ENCODE measurements at places on chromosomes 1 and 21.
A peak's percentile ranks its signal among the peaks of the same experiment; 100 is the strongest.

GRCh38 chr1:19086176-19086875, 123.7 kb downstream of the UBR4 start:
- DNase-seq = no peak

GRCh38 chr1:54259546-54260140, 59.7 kb downstream of the MRPL37 start:
- no peak for DNase-seq

DNA sequence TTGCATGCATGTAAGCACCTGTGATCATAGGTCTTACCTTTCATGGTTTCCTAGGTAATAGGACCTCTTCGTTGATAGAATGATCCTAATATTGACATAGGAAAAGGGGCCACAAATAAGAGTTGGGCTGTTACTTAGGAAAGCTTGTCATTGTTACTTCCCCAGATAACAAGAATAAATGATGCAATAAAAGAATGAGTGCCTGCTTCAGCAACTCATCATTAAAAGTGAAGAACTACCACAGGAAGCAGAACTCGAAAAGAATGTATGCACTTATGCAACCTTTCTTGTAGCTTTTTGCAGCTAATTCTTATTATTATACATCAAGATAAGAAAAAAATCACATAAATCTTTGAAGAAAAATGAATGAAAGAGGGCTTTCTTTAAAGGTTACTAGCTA, 548.6 kb downstream of the LTN1 start:
- no peak for DNase-seq

- no peak for DNase-seq
Measured at GRCh38 chr1:178682886-178683285, 42.2 kb upstream of the RALGPS2 start.

- no peak for DNase-seq
Measured at GRCh38 chr21:39474611-39475010, 22.8 kb downstream of the SH3BGR start.

DNA sequence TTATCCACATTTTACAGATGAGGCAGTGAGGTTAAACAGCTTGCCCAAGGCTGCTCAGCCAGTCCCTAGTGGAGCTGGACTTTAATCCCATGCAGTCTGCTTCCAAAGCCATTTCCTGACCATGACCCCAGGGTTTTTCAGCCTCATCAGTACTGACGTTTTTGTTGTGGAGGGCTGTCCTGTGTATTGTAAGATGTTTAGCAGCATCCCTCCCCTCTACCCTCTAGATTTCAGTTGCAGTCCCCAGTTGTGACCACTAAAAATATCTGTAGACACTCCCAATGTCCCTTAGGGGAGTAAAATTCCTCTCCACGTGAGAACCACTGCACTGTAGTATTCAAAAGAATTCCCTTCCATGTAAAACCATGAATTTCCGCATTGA, 30.2 kb upstream of the C1orf105 start:
- no peak for DNase-seq

GRCh38 chr1:206836111-206836510, 29.3 kb upstream of the IL20 start:
- no peak for DNase-seq

GRCh38 chr1:213714645-213715044, 273.1 kb upstream of the PROX1 start:
- DNase-seq = no peak

DNA sequence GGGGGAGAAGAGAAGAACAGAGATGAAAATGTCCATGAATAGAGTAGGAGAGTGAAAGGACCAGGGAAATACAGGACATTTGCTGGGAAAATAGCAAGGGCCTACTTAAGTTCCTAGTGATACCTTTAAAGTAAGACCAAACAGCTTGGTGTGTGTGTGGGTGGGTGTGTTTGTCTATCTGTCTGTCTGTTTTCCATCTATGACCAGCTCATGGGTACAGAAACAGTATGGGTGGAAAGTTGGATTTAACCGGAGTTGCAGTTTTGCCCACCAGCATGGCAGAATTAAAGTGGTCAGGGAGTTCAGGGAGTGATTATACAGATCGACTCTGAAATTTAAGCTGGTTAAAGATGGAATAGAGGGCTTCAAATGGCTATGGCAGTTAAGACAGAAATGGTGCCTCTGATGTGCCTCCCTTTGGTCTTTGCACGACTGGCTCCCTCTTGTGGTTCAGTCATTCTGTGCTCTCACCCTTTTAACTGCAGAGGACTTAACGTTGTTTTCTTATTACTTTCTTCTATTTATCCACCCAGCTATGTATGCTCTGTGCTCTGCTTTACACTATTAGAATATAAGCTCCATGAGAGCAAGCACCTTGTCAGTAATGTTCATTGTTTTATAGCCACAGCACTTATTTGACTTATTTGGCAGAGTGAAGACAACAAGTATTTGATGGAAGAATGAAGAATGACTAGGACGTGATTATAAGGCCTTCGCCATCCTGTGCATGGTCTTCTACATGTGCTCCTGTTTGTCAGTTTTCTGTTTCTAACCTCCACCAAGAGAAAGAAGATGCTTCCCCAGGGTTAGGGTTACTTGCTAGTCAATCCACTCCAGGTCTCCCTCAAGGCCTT, 72.7 kb upstream of the AK4 start:
- peak; percentile 32 for DNase-seq

DNA sequence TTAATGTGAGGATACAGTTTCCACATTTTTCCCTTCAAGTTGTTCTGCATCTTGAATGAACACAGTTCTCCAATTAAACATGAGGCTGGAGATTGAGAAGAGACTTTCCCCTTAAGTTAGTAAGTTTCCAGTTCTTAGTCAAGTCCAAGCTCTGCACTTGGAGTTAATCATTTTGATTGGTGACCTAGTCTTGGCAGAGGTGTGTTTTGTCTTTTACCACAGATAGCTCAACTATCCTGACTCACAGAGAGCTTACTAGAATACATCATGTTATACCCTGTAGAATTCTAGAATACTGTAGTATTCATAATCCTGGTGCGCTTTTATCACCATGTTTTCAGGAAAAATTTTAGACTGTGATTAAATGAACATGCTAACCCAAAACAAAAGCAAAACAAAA, 129.2 kb downstream of the CYYR1 start:
- DNase-seq = no peak

GRCh38 chr1:54777431-54777830, 13.1 kb upstream of the PARS2 start:
- no peak for DNase-seq

- DNase-seq = no peak
Measured at GRCh38 chr21:37484535-37485474, 118.2 kb downstream of the DYRK1A start.

GRCh38 chr1:198153804-198154203, 3.0 kb upstream of the NEK7 start:
- no peak for DNase-seq

DNA sequence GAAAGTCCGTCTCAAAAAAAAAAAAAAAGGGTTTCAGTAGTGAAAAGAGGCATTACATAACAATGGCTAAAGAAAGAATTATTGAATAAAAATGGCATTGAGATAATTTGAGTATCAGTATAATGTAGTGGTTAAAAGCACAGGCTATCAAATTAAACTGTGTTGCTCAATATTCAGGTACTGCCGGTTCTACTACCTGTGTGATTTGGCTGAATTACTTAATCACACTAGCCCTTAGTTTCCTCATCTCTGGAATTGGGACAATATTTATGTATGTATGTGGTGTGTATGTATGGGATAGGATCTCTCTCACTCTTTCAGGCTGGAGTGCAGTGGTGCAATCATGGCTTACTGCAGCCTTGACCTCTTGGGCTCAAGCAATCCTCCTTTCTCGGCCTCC, 56.1 kb upstream of the TEKT2 start:
- no peak for DNase-seq

DNA sequence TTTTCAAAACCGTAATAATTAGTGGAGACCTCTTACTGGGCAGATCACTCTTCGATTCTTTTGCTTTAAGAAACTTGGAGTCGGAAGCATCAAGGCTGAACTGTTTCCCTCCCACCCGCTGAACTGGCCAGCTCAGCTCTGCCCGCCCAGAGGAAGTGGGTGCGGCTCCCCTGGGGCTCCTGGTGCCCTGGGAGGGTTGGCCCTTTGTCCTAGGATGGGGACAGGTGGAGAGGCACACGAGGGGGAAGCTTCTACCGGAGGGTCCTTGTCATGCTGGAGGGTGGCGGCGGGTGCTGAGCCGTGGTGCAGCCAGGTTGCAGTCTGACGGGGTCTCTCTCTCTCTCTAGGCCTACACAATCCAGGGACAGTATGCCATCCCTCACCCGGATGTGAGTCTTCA, 64.3 kb upstream of the COL6A1 start:
- no peak for DNase-seq
